ENCODE measurements at places on chromosomes 3 and 15. TPM values are rescaled to one million over a fixed set of nuclear protein-coding genes. Genes with fewer than 3 reads are reported as not detected.

- DNase-seq: no peak
Measured at GRCh38 chr15:63476229-63476632, 28.2 kb upstream of the USP3 start.

DNA sequence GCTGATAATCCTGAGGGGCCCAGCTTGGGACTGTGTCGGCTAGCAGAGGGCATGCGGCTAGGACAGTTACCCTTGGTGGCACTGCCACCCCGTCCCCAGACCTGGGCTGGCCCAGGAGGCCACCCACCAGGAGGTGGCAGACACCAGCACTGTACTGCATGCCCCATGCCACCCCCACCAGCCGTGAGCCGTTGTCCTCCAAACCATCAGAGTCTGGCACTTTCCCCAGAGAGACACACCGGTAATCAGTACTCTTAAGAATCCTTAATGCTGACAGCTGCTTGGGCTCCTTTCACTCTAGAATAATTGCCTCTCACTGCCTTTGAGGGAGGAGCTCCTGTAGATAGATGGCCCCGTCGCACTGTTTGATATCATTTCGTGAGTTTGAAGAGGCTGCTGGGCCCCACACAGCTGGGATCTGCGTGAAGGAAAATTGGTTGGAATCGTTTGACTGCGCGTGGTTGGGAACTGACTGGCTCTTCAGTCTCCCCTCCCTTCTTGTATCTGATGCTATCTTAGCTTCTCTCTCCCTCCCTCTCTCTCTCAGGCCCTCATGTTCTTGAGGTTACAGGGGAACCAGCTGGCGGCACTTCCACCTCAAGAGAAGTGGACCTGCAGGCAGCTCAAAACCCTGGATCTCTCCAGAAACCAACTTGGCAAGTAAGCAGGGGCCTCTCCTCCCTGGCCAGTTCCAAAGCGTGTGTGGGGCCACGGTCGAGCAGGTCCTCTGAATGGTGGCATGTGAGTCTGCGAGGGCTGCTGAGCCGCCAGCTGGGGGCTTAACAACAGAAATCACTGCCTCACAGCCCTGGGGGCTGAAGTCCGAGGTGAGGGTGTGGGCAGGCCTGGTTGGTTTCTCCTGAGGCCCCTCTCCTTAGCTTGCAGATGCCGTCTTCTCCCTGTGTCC, 94.9 kb downstream of the LRRK1 start:
- DNase-seq: peak; percentile 44

Gene C15orf62
- 1.0 TPM for total RNA-seq

Gene SLC7A14
- total RNA-seq: 0.10 TPM

DNA sequence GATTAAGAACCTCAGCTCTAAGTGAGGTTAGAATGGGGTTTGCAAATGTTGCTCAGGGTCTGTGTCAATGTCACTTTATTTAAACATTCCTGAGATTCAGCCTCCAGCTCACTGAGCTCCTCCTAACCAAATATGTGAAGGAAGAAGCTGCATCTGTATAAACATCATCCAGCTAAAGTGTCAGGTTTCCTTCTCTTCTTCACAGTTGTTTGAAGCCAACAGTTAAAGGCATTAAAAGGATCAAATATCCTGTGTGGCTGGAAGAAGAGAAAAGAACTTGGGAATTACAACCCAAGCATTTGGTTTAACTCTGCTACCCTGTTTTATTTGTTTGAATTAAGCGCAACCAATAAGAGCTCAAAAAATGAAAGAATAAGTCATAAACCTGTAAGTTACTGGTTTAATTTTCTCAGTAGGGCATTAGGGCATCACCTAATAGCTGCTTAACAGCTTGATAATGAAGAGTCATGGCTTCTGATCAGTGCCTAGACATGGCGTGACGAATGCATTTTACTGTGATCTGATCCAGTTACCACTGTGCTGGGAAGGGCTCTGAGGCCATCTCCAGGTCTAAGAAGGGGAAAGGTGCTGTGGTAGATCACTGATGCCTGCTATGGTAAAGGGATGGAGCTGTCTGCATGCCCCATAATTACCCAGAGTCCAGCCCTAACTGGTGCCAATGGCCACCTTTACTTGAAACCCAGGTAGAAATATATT, 165.7 kb upstream of the TSC22D2 start:
- DNase-seq: no peak

GRCh38 chr15:100880139-100880896, 687 bp downstream of the ALDH1A3 start:
- no peak for DNase-seq

DNA sequence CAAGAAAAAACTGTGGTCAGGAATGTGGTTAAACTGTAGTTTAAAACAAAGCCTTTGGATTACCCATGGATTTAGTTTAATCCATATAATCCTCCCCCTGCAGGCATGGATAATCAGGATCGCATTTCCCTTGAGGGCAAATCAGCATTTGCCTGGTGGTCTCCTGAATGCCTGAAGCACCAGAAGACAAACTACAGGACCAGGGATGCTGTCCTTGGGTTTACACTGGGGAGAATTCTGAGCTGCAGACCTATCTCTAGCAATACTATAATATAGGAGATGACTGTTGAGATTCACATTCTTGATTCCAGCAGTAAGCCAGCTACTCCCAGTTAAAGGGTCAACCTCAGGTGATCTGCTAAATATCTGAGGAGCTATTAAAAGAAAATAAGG, 10.6 kb downstream of the PIK3CB start:
- DNase-seq: no peak

DNA sequence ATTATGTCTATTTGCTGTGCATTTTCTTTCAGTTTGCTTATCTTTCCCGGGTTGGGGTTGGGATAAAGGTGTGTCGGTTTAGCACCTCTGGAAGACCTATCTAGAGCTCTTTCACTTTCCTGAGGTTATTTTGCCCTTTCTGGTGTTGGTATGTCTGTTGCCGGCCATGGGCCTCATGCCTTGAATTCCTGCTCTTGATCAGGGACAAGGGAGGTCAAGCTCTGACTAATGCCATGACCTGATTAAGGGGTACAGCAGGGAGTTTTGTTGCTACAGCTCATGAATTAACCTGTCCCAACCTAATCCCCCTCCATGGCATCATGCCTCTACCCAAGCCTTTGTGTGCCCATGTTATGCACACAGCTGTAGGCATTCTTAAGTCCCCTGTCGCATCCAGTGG, 70.5 kb upstream of the GOLGA6B start:
- DNase-seq: no peak

Gene SLTM
- 38.7 TPM for total RNA-seq

DNA sequence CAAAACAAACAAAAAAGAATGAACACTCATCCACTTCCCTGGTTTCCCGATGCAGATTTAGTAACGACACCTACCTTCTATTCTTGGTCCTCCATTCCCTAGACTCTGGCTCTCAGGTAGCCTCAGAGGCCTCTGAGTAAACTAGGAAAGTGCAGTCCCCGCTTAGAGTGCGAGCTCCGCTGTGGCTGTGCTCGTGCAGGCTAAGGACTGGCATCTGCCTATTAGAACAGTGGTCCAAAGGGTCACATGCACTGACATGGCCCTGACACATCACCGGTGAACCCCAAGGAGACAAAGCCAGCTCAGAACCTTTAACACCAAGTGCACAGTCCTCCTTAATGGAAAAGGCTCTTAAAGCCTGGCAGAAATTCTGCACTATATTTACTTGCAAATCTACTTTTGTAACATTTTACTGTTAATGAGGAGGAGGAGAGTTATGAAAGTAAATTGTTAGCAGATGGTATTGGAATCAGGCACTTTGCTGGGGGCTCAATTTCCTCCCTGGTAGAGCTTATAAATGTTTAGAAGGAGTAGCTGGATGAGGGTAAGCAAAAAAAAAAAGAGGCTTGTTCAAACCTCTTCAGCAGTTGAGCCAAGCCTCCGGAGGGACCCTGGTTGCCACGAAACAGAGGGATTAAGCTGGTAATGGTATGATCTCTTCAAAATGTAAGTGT, 31.1 kb downstream of the VGLL4 start:
- DNase-seq: no peak

DNA sequence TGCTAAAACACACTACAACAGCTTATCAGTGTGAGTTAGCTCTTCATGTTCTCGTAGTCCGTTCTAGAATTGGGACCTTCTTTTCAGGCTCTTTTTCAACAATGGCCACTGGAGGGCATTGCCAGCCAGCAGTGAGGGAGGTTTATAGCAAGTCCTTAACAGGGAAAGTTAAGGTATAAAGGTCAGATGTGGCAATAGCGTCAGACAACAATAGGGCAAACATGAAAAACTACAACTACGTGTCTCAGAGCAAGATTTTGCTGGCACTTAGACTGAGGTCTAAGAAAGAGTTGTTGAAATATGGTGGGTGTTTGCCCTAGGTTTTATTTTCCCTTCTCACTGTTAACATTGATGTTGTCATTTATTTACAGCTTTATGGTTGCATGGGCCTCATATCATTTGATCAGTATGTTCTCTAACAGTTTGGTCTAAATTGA, 161.4 kb downstream of the GMNC start:
- peak; percentile 78 for DNase-seq

DNA sequence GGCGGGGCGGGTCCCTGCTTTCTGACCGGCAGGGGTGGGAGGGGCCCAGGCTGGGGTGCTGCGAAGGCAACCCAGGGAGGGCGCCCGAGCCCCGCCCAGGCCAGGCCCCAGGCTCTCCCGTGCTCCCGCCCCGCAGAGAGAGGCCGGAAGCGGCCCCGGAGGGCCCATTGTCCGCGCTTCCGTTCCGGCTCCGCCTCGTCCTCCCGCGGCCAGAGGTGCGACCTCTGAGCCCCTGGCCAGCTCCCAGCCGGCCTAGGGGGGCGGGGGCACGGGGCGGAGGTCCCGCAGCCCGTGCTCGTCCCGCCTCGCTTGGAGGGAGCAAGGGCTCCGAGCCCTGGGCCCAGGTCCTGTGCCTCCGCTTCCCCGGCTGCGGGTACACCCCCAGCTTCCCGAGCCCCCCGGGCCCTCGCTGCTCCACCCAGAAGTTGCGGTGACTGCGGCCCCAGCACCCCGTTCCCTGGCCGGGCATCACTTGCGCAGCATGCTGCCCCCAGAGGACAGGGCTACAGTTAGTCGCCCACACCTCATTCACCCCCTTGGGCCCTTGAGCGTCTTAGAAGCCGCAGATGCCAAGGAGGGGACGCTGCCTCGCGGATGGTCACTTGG, 20.4 kb upstream of the PLXND1 start:
- DNase-seq: peak; percentile 97

Gene DIPK2A
- 9.5 TPM for total RNA-seq

DNA sequence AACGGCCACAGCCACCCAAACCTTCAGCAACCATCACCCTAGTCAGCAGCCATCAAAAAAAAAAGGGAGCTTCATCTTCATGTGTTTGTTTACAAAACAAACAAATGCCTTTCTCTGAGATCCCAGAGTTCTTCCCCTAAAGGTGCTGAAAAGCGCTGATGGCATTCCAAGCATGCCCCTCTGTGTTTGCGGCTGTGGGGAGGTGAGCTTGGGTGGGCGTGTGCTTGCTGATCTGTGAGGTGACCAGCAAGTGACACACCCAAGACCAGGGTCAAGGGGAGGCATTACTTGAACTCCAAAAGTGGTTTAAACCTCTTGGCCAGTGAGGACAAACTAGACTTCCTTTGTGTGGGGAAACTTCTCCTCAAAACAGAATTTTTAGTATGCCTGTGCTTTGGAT, 81.5 kb downstream of the DHX36 start:
- no peak for DNase-seq

GRCh38 chr15:66603301-66604179, 37.7 kb upstream of the LCTL start:
- DNase-seq: peak; percentile 72

- DNase-seq: no peak
Measured at GRCh38 chr3:69472093-69472492, 86.2 kb upstream of the FRMD4B start.

- DNase-seq: no peak
Measured at GRCh38 chr3:113245761-113246161, 34.4 kb downstream of the BOC start.

- no peak for DNase-seq
Measured at GRCh38 chr3:195083659-195084058, 187.3 kb downstream of the XXYLT1 start.

Gene ZNF385D
- 2.1 TPM for total RNA-seq

DNA sequence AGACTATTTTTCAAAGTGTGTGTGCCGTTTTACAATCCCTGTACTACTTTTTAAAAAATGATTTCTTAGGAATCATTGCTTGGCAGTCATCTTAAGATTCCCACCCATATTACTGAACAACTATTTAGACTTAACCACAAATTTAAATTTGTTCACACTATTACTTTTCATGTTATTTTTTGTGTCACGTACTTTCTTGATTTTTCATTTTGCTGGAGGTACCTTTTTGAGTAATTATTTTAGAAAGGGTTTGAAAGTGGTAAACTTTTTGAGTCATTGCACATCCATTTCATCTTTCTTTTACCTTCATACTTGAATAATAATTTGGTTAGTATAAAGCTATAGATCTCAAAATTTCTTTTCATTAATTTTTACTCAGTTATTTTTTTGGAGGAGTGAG, 16.9 kb downstream of the CMTM8 start:
- no peak for DNase-seq

GRCh38 chr3:10983219-10983916, 9.2 kb upstream of the SLC6A1 start:
- DNase-seq: peak; percentile 53

GRCh38 chr3:134308350-134308891, 57.8 kb upstream of the RYK start:
- peak; percentile 83 for DNase-seq

DNA sequence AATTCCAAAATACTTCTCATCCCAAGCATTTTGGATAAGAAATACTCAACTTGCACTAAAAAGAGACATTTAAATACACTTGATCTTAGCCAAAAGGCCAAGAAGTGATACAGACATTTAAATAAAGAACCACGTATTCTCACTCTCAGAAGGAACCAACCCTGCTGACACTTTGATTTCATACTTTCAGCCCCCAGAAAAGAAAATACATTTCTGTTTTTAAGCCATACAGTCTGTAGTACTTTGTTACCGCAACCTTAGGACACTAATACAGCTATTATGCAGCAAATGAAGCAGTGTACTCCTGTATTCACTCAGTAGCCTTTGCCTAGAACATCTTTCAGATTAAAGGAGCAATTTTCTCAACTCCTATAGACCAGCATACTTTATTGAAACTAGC, 86.7 kb downstream of the TBC1D5 start:
- DNase-seq: no peak

DNA sequence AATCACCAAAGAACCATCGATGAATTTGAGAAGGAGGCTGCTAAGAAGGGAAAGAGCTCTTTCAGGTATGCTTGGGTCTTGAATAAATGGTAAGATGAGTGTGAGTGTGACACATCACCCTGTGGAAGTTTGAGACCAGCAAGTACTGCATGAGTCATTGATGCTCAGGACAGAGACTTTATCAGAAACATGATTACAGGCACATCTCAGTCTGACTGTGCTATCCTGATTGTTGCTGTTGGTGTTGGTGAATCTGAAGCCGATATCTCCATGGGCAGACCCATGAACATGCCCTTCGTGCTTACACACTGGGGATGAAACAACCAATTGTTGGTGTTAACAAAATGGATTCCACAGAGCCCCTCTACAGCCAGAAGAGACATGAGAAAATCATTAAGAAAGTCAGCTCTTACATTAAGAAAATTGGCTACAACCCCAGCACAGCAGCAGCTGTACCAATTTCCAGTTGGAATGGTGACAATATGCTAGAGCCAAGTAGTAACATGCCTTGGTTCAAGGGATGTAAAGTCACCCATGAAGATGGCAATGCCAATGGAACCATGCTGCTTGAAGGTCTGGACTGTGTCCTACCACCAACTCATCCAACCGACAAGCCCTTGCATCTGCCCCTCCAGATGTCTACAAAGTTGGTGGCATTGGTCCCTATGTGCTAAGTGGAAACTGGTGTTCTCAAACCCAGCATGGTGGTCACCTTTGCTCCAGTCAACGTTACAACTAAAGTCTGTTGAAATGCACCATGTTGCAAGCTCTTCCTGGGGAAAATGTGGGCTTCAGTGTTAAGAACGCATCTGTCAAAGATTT, 20.5 kb downstream of the TM4SF4 start:
- DNase-seq: no peak

GRCh38 chr15:65163041-65163440, 22.1 kb downstream of the CLPX start:
- no peak for DNase-seq

Gene RMDN3
- total RNA-seq: 47.3 TPM
